ENCODE measurements at places on chromosomes 3 and 15.

DNA sequence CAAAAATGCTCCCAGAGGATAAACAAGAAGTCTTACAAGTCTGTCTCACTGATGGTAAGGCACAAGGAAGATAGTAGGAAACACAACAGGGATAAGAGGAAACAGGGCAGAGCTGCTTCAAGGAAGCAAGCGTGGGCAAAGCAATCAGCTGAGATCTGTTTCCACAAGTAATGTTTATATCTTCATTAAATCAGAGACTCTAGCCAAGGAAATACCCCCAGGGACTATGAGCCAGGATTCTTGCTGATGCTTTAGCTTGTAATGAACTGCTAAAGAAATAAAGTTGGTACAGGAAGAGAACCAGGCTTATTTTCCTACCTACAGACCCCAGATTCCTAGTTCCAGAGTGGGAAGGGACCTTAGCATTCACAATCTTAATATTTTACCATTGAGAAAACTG, 112.7 kb upstream of the C3orf80 start:
- no peak for DNase-seq

- DNase-seq: no peak
These were observed 28.3 kb downstream of the SRP14 start for GRCh38 chr15:40010686-40011085.

- no peak for DNase-seq
These were observed 4.3 kb upstream of the CCDC50 start for GRCh38 chr3:191324936-191325335.

- no peak for DNase-seq
These were observed 299.5 kb downstream of the GAP43 start for GRCh38 chr3:115922681-115923347.

GRCh38 chr15:77762747-77763355, 130.1 kb upstream of the LINGO1 start:
- DNase-seq: no peak

DNA sequence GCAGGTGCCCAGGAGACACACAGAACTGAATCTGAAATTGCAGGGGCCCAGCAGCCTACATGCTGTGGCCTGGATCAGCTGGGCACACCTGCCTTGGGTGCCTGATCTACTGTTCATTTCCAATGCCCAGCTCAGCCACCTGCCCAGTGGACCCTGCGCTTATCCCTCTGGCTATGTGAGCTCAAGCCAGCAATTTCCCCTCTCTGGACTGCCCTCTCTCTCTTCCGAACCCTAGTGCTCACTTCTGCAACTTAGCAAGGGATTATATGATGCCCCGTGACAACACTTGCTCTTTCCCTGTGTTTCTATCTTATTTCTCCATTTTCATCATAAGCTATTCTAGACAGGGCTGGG, 276.0 kb downstream of the UACA start:
- no peak for DNase-seq

DNA sequence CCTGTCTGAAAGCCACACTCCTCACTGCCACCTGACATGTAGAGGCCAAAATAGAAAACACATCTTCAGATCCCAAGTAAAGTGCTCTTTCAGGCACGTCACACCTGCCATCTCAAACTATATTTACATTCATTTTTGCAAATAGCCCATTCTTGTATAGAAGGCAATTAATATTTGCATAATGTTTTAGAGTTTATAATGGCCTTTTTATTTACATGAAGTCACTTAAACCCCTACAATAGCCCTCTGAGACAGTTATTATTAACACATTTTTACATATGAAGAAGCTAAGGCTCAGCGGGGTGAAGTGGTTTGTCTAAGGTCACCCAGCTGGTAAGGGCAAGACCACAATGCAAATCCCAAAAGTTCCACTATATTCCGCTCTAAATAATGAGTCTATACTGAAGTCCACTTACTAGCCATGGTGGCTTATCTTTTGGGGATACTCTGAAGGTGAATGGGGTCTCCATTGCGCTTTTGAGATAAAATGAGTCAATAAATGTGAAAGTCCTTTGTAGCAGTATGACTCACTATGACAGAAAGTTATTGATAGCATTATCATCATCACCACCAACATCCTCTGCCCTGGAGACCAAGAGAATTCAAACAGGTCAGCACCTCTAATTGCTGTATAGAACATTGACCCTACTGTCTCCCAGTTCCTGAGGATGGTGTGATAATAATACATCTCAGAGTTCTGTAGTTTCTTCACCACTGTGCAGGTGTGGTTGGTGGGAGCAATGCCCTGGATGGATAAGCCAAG, 155.9 kb upstream of the BCL6 start:
- DNase-seq: no peak

GRCh38 chr15:45471151-45471550, 51.4 kb downstream of the SLC30A4 start:
- no peak for DNase-seq

DNA sequence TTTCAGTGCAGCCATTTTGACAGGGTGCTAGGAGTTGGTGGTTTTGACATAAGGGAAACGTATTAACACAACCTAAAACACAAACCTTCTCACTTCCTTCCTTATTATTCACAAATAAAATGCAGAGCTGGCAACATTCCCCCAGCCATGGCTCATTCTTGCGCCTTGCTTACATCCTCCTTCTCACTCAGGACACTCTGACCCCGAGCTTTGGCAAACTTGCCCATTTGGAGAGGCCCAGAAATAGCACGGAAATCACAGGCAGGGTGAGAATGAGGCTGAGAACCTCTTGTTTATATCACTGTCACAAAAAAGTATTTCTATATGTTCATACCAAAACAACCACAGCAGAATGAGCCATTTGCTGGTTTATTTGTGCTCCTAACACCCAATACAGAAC, 244.3 kb downstream of the NTRK3 start:
- DNase-seq: no peak

Data from NCI-H2081 treated with DMSO at 0.1 percent for 48 hours (cell line).